ENCODE measurements at places on chromosomes 11 and 22.
A peak's percentile ranks its signal among the peaks of the same experiment; 100 is the strongest.

GRCh38 chr11:46520971-46521745 is 72.7 kb downstream of the AMBRA1 start:
- peak; percentile 10 for DNase-seq

DNA sequence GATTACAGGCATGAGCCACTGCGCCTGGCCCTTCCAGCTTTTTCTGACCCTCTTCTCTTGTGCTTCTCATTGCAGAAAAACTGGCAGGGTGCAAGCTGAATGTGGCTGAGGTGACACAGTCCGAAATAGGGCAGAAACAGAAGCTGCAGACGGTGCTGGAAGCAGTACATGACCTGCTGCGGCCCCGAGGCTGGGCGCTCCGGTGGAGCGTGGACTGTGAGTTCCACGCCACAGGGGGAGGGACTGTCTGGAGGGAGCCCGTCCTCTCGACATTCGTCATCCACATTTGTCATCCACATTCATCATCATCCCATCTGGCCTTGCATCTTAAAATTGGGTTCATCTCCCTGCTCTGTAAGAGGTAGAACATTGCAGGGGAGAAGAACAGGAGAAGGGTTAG is 49.3 kb upstream of the PARVG start:
- DNase-seq: no peak

DNA sequence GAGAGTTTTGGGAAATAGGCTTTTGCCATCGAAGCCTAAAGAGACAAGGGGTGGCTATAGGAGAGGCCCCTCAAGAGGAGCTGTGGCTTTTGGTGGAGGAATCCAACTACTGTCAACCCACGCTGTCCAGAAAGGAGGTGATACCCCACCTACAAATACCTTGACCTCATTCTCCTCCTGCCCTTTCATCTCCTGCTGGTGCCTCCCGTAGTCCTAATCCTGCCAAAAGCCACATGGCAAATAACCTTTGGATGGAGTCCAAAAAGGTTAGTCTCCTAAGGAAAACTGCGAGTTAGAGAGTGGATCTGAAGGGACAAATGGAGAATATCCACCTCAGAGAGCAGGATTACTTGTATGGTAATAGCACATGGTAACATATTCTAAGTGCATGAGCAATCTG is 112.7 kb downstream of the PDE3B start:
- no peak for DNase-seq

GRCh38 chr22:49795521-49795920 is 32.2 kb downstream of the BRD1 start:
- no peak for DNase-seq

DNA sequence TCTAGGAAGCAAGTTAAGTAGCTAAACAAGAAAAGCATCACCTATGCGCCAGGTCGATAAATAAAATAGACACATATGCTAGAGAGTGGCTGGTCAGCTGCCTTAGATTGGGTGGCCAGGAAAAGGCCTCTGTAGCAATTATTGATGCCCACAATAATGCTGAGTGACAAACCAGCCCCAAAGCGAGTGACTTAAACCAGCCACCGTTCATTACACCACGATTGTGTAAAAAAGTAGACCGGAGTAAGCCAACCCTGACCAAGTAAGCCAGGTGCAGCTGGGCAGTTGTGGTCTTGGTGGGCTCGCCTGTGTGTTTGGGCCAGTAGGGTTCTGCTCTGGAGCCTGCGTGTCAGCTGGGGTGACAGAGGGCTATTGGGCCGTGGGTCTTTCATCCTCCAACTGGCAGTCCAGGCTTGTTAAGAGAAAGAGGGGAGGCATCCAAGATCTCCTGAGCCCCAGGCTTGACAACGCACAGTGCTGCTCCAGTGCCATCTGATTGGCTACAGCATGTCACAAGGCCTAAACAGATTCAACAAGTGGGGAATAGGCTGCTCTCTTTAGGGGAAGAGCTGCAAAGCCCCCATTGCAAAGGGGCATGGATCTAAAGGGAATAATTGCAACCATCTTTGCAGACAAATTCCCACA is 100.4 kb upstream of the PARVA start:
- no peak for DNase-seq

DNA sequence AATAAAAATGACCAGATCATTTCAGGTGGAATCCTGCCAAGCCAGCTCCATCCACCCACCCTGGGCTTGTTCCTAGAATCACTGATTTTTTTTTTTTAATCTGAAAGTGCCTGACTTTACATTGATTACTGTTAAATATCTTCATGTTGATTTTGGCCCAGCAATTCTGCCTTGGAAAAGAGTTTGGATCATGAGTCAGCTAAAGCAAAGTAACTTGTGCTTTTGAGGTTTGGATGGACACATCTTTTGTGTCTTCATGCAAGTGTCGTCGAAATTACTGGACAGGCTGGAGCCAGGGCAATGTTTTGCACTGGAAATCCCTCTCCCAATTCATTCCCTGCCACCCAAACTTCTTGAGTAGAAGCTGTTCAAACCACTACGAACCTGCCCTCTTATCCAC is 164.0 kb upstream of the SYT13 start:
- DNase-seq: no peak

DNA sequence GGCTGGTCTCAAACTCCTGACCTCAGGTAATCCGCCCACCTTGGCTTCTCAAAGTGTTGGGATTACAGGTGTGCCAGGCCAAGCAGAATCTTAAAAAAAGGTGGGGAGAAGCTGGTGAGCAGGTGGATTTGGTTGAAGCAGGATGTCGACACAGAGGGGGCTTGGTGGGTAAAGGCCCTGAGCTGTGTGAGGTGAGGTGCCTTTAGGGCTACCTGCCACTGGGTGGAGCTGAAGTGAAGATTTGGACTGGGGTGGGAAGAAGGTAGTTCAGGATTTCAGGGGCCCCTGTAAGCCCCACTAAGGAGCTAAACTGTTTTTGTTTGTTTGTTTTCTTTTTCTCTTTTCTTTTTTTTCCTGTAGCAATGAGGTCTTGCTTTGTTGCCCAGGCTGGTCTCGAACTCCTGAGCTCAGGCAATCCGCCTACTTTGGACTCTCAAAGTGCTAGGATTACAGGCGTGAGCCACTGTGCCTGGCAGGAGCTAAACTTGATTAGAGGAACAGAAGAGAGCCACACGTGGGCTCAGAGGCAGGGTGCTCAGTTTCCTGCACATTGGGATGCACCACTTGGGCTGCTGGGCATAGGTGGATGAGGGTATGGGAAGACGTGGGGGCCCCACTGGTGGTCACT is 6.0 kb downstream of the P2RX6 start:
- DNase-seq: no peak

DNA sequence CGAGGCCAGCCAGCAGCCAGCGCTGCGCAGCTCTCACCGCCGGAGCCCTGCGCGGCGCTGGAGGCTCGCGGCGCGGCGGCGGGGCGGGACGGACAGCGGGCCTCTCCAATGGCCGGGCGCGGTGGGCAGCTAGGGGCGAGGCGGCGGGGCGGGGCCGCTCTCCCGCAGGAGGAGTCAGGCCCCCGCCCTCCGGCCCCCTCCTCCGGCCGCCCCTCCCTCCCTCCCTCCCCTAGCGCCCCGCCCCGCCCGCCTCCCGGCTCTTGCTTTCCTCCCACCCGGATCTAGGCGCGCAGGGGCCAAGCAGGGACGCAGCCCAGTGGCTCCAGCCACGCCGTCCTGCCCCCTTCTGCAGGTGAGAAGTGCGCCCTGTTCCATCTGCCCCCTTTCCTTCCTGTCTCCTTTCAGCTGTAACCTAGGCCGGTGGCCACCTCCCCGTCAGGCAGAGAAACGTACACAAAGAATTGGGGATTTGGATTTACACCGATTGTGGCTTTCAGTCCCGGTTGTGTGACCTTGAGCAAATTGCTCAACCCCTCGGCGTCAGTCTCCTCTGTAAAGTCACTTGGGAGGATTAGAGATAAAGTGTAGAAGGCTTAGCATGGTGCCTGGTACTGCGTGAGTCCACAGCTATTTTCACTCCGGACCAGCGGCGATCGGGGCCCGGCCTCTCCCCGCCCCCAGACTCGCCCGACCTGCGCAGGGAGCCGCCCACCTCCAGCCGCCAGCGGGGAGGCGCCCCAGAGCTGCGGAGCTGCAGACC is at the start of gene FZD4:
TSS of gene FZD4 (minus strand) at position 35 of the 760 bp plus-strand sequence. CDS start 310 bp downstream, outside the sequence.
- DNase-seq: peak; percentile 76

DNA sequence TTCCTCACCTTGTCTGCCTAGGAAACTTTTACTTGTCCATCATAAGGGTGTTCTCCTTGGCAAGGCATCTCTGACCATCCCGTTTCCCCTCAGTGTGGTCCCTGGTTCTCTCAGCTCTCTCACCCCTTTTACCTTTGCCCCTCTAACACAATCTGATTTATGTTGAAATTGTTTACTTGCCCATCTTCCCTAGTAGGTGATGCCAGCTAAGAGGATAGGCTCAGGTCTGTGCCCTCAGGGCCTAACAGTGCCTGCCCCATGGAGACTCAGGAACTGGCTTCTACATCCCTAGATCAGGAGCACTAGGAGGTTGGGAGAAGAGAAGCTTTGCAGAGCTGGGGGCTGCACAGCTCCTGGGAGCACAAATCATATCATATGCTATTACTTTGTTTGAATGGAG is 21.1 kb upstream of the ALG8 start:
- DNase-seq: no peak

- no peak for DNase-seq
These were observed 46.4 kb downstream of the RCN1 start for GRCh38 chr11:32137263-32137662.

DNA sequence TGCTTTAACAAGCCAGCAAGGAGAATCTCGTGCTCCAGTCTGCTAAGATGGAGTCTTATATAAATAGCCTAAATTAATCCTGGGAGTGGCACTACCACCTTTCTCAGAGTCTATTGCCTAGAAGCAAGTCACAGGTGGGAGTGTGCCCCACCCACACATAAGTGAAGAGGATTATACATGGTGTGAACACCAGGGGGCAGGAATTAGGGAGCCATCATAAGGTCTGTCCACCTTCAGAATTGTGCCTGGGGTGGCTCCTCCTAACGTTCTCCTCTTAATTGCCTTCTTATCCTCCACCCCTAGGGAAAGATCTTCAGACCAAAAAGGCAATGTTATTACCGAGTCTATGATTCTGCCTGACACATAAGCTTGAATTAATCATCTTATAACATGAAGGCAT is 276.8 kb upstream of the SESN3 start:
- no peak for DNase-seq

GRCh38 chr11:46983598-46983997 is 47.0 kb downstream of the CSTPP1 start:
- no peak for DNase-seq

DNA sequence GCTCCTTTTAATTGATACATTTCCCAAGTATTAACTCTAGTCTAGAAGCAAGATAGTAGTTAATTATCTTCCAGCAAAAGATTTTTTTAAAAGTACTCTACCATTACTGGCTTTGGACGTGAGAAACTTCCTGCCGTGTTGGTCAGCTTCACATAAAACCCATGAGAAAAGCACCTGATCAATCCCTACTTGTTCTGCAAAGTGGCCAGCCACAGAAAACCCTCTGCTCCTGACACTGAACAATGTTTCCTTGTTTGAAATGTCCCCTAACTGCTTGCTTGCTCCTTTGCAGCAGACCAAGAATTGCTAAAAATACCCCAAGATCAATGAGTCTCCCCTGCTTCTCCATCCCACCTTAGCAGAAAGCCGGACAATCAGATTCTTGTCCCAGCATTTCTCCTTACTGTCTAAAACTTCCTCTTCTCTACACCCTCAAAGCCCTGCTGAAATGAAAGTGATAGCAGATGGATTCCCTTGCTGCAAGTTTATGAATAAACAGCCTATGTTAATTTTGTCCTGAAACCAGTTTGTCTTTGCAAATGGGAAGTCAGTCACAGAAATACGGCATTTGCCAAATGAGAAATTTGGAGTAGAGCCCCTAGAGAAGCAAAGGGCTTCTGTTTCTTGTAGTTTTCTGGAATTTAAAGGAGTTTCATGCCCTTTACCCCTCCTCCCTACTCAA is 207.1 kb upstream of the ARHGAP20 start:
- no peak for DNase-seq

- no peak for DNase-seq
These were observed 349.3 kb upstream of the B3GAT1 start for GRCh38 chr11:134761386-134761785.

GRCh38 chr11:121199516-121199915 is 93.1 kb upstream of the SC5D start:
- no peak for DNase-seq

- no peak for DNase-seq
These were observed 16.0 kb upstream of the LINC01488 start for GRCh38 chr11:69465236-69466000.

DNA sequence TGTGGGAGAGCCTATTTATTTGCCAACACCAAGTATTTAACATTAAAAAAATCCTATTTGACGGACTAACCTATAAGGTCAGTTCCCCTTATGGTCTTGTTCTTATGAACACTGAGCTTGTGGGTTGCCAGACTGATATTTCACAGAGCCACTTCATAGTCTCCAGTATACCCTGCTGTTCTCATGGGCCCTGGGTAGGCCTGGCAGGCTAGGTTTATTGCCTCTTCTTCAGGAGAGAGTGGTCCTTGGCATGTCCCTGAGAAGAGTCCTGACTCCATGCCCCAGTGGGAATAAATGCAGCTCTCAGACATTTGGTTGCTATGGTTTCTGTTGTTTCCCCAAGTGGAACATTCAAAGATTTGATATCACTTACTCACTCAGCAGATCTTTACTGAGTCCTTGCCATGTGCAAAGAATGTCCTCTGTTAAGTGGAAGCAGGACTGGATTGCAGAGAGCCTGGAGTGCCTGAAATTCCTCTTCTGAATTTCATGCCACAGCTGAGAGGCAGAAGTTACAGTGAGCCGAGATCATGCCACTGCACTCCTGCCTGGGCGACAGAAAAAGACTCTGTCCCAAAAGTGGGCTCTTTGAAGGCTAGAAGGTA is 15.7 kb downstream of the SLC5A1 start:
- no peak for DNase-seq

DNA sequence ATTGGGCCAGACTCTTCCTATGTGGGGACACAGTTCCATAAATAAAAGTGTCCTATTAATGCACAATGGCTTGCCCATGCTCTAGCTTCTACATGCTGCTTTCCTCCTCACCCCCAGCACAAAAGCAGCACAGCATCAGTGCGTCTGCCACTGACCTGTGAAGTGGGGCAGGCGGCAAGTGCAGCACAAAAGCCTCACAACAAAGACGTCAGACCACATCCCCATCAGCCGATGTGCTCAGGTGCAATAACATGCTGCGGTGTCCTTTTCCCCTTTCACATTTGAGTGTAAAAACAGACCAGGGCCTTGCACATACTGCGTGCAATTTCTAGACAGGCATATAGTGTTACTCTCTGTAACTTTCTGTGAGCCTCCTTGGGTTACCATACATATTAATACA is 12.8 kb downstream of the DKK3 start:
- no peak for DNase-seq

DNA sequence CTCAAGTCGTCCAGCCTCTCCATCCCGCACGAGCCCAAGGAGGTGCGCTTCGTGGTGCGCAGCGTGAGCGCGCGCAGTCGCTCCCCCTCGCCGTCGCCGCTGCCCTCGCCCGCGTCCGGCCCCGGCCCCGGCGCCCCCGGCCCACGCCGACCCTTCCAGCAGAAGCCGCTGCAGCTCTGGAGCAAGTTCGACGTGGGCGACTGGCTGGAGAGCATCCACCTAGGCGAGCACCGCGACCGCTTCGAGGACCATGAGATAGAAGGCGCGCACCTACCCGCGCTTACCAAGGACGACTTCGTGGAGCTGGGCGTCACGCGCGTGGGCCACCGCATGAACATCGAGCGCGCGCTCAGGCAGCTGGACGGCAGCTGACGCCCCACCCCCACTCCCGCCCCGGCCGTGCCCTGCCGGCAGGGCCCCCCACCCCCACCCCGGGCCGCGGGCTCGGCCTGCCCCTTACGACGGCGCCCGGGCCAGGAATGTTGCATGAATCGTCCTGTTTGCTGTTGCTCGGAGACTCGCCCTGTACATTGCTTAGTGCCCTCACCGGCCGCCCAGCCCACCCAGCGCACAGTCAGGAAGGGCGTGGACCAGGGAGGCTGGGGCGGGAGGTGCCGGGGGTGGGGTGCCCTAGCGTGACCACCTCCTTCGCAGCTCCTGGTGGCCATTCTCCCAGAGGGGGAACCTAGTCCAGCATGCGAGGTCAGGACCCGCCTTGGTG is 6.9 kb upstream of the ACR start:
- DNase-seq: no peak
